T-helper 17 cell (primary cell): ENCODE measurements at places on chromosomes 13 and 19. TPM values are rescaled to one million over a fixed set of nuclear protein-coding genes. Genes with fewer than 3 reads are reported as not detected.

The HSPB6 gene
- not detected for total RNA-seq

The SPACA4 gene
- total RNA-seq = not detected

The TDRD12 gene
- total RNA-seq = 4.1 TPM

The ZNF737 gene
- total RNA-seq = 8.2 TPM

The OLFM2 gene
- 3.9 TPM for total RNA-seq

The PCDH9 gene
- total RNA-seq = 0.67 TPM

The ZNF99 gene
- not detected for total RNA-seq

The POLR2I gene
- total RNA-seq = 28.2 TPM

The SPRED3 gene
- 2.2 TPM for total RNA-seq

The GPR12 gene
- total RNA-seq = not detected

The FCAR gene
- total RNA-seq = 0.70 TPM

The TMEM190 gene
- not detected for total RNA-seq

The ARHGEF7 gene
- 104 TPM for total RNA-seq

The IZUMO2 gene
- total RNA-seq = not detected

The JAK3 gene
- total RNA-seq = 211 TPM

The LAMP1 gene
- total RNA-seq = 92.5 TPM

The DPY19L3 gene
- 14.7 TPM for total RNA-seq

The ZNF556 gene
- total RNA-seq = not detected

The NR2C2AP gene
- 15.0 TPM for total RNA-seq

The RNF17 gene
- total RNA-seq = 0.50 TPM

The ALG5 gene
- 18.1 TPM for total RNA-seq

The RPS15 gene
- total RNA-seq = 1,678 TPM

The THSD8 gene
- 0.85 TPM for total RNA-seq

The BORA gene
- total RNA-seq = 3.5 TPM

The ZNF429 gene
- 10.7 TPM for total RNA-seq

The CD177 gene
- total RNA-seq = not detected

The OSCAR gene
- total RNA-seq = 2.5 TPM

The VPS36 gene
- 39.6 TPM for total RNA-seq

The MVB12A gene
- total RNA-seq = 17.9 TPM

The TEX101 gene
- not detected for total RNA-seq
